ENCODE measurements at places on chromosomes 16 and 17. TPM values are rescaled to one million over a fixed set of nuclear protein-coding genes. Genes with fewer than 3 reads are reported as not detected.
A peak's percentile ranks its signal among the peaks of the same experiment; 100 is the strongest.

Gene MT4
- not detected for total RNA-seq

Gene MEIOB
- not detected for total RNA-seq

DNA sequence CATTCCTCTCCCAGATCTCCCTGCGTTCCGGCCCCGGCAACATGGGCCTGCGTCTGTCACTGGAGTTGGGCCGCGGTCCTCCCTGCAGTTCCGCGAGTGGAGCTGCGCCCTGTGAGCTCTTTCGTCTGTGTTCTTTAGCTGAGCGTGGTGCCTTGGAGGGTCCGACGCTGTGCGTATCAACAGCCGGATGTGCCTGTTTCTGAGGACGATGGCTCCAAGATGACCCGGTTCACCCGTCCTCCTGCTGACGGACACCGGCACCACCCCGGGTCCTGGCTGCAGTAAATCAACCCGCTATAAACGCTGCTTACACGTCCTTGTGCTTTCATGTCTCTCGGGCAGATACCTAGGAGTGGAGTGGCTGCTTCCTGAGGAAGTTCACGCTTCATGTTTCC lies 44.8 kb upstream of the GNG13 start:
- H3K4me3 ChIP-seq: no peak overlapping the region
- H3K4me1 ChIP-seq: no peaks in the 10 kb centered on the region
- no peak overlapping the region for H3K27ac ChIP-seq
- DNase-seq: no peak
- no peaks in the 10 kb centered on the region for H3K36me3 ChIP-seq

DNA sequence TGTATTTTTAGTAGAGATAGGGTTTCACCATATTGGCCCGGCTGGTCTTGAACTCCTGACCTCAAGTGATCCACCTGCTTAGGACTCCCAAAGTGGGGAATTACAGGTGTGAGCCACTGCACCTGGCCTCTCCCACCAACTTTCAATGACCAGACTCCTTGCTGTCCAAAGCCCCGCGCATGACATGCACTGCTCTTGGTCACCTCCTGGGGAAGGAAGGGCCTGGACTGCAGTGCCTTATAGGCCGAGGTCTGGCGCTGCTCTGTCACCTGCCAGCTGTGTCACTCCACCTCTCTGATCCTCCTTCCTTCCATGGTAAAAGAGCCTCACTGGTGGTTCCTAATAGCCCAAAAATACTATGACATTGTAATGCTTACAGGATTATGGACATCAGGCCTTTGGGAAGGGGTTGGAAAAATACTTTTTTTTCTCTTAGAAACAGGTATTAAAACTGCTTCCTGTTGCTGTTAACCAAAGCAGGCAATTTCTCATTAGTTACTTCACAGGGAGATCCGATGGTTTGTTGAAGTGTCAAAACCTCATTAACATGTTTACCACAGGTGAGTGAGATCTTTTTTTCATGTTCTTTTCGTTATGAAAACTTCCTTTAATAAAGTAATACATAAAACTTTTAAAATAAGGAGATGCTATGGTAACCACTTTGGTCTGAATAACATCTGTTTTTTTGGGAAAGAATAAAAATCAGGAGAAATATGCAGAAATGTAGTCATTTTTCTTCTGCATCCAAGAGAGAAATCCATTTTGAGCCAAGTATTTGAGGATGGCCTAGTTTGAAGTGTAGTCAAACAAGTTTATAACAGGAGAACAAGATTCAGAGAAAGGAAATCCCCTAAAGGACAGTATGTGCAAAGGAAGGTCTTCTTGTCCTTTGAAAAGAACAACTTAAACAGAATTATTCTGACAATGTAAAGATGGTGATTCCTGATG lies 35.5 kb downstream of the GRB7 start:
- no peak overlapping the region for H3K4me3 ChIP-seq
- H3K36me3 ChIP-seq: no peaks in the 10 kb centered on the region
- no peak overlapping the region for H3K27ac ChIP-seq
- no peaks in the 10 kb centered on the region for H3K4me1 ChIP-seq

DNA sequence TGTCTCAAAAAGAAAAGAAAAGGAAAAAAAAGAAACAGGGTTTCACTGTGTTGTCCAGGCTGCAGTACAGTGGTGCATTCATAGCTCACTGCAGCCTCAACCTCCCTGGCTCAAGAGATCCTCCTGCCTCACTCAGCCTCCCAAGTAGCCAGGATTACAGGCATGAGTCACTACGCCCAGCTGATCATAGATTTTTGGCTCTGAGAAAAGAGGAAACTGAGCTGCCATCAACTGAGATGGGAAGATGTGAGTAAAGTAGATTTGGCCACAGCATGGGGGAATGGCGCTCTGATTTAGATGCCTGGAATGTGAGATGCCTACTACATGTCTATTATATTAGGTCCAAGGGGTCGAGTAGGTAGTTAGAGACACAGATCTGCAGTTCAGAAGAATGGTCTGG lies 5.9 kb upstream of the NAGS start:
- no peak overlapping the region for H3K27ac ChIP-seq
- DNase-seq: no peak
- H3K27me3 ChIP-seq: peaks cover 10% of the 10 kb centered on the region
- H3K4me1 ChIP-seq: peaks cover 8% of the 10 kb centered on the region
- no peak overlapping the region for H3K4me3 ChIP-seq

- H3K4me3 ChIP-seq: peak overlapping the region; percentile 75
- H3K27ac ChIP-seq: peak overlapping the region; percentile 92
- no peaks in the 10 kb centered on the region for H3K27me3 ChIP-seq
- H3K36me3 ChIP-seq: peaks cover 10% of the 10 kb centered on the region
Observed at GRCh38 chr16:48366165-48367093, 18.8 kb downstream of the SIAH1 start.

GRCh38 chr17:52546990-52547389 lies 388.5 kb upstream of the CA10 start:
- H3K27me3 ChIP-seq: no peaks in the 10 kb centered on the region
- no peak overlapping the region for H3K4me3 ChIP-seq
- DNase-seq: no peak
- no peaks in the 10 kb centered on the region for H3K36me3 ChIP-seq
- no peak overlapping the region for H3K27ac ChIP-seq

- DNase-seq: no peak
- H3K4me1 ChIP-seq: peaks cover 2% of the 10 kb centered on the region
- no peak overlapping the region for H3K27ac ChIP-seq
- peaks cover 18% of the 10 kb centered on the region for H3K27me3 ChIP-seq
- no peaks in the 10 kb centered on the region for H3K36me3 ChIP-seq
- no peak overlapping the region for H3K4me3 ChIP-seq
Observed at GRCh38 chr16:359871-360697, 7.6 kb upstream of the AXIN1 start.

- peaks cover 79% of the 10 kb centered on the region for H3K36me3 ChIP-seq
- H3K4me3 ChIP-seq: no peak overlapping the region
- DNase-seq: no peak
- no peak overlapping the region for H3K27ac ChIP-seq
- H3K27me3 ChIP-seq: no peaks in the 10 kb centered on the region
Observed at GRCh38 chr16:53453928-53454327, 19.7 kb downstream of the RBL2 start.

DNA sequence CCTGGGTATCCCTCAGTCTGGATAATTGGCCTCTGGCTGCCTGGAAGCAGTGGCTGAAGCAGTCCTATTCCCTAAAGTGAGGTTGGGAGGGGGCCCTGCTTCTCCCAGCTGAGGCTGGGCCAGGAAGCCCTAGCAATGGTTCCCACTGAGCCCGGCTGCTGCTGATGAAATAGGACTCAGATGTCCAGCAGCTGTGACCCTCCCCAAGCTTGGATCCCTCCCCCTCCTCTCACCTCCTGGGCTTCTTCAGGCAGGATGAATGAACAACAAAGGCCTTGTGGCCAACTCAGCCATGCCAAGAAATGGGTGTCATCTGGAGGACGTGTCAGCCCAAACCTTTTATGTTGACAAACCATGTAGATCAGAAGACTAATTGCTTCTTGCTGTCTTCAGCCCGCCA lies 42.0 kb downstream of the AXIN2 start:
- no peaks in the 10 kb centered on the region for H3K36me3 ChIP-seq
- H3K27me3 ChIP-seq: no peaks in the 10 kb centered on the region
- no peak overlapping the region for H3K27ac ChIP-seq
- DNase-seq: no peak
- H3K4me1 ChIP-seq: no peaks in the 10 kb centered on the region

DNA sequence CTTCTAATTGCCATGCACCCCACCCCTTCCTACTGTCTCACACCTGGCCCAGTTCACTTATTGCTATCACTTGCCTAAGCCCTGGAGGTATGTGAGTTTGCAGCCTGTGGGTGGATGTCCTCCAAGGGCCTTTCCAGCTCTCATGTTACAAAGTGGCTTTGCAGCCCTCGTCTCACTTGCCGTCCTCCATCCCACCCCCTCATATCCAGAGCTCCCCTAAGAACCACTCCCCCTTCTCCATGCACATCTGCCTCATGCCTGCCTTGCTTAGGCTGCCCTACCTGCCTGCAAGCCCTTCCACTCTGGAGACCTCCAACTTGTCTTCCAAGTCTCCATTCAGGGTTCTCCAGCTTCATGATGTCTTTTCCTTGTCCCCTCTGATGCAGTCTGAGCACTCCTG lies 119.4 kb upstream of the NLRP1 start:
- no peaks in the 10 kb centered on the region for H3K36me3 ChIP-seq
- H3K4me3 ChIP-seq: no peak overlapping the region
- no peak overlapping the region for H3K27ac ChIP-seq

DNA sequence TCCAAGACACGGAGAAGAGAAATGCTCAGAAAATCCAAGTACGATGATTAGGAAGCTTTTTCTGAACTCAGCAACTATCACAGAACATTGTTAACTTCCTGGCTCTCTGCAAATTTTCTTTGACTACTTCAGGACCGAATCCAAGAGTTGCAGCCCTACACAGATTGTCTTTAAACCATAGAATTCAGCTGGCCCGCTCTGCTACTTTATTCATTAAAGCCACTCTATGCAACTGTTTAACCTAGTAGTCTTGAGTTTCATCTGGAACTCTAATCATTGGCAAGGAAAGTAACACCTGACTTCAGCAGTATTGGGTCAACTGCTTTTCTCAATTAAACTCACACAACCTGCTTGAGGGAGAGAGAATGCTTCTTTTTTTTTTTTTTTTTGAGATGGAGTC lies 210.1 kb downstream of the SLC39A11 start:
- H3K27ac ChIP-seq: no peak overlapping the region
- peaks cover 14% of the 10 kb centered on the region for H3K36me3 ChIP-seq
- no peak for DNase-seq
- H3K4me1 ChIP-seq: no peaks in the 10 kb centered on the region
- no peak overlapping the region for H3K4me3 ChIP-seq

- H3K27me3 ChIP-seq: peaks cover 25% of the 10 kb centered on the region
- H3K27ac ChIP-seq: no peak overlapping the region
- no peaks in the 10 kb centered on the region for H3K36me3 ChIP-seq
- H3K4me3 ChIP-seq: no peak overlapping the region
Observed at GRCh38 chr17:73620414-73620813, 23.8 kb downstream of the SDK2 start.

- no peaks in the 10 kb centered on the region for H3K36me3 ChIP-seq
- DNase-seq: no peak
- H3K27ac ChIP-seq: no peak overlapping the region
- H3K4me1 ChIP-seq: no peaks in the 10 kb centered on the region
Observed at GRCh38 chr17:9612006-9612405, 33.3 kb upstream of the USP43 start.

Data from left ventricle myocardium inferior (tissue), 1 donor.